ENCODE measurements at places on chromosomes 6 and 20. TPM values are rescaled to one million over a fixed set of nuclear protein-coding genes. Genes with fewer than 3 reads are reported as not detected.

DNA sequence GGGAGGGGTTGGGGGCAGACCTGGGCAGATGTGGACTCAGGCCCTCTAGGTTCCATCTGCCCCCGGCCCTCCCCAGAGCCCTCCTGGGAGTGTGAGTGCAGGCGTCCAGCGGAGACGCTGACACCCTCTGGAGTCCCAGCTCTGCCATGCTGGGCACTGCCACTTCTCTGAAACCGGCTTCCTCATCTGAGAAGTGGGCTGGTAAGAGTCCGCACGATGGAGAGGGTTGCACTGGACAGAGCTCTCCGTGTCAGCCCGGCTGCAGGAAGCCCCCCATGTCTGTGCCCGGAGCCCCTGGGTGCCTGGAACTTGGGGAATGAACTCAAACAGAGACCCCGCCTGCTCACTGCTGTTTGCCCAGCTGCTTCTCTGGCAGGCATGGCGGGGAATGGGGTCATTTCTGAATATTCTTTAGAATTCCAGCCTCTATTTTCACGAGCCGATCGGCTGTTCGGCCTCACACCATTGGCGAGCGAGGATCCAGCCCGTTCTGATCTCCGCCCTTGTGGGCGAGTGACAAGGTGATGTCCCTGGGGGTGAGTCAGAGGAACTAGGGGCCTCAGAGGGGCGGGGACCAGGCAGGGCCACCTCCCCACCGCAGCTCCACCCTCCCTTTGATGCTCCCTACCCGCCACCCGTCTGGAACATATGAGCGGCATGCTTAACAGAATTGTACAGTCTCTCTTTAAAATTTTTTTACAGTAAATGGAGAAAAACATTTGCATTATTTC lies 47.8 kb upstream of the GATA5 start:
- DNase-seq = no peak

DNA sequence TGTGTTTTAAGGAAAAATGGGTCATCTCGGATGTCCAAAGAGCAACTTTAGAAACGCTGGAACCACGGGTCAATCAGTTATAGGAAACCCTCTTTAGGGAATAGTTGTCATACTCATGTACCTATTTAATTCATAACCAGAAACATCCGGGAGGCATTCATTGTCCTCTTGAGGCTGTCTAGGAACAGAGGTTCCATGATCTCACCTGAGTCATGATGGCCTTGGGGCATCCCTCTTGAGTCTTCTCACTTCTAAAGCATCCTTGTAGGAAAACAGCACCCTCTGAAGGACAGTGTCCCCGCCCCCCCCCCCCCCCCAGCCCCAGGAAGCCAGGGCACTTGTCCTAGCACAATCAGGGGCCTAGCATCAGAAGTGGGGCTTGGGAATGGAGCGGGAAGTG lies 46.3 kb upstream of the CDH4 start:
- DNase-seq = no peak

GRCh38 chr6:111711476-111711875 lies 105.8 kb upstream of the TRAF3IP2 start:
- peak; percentile 29 for DNase-seq

DNA sequence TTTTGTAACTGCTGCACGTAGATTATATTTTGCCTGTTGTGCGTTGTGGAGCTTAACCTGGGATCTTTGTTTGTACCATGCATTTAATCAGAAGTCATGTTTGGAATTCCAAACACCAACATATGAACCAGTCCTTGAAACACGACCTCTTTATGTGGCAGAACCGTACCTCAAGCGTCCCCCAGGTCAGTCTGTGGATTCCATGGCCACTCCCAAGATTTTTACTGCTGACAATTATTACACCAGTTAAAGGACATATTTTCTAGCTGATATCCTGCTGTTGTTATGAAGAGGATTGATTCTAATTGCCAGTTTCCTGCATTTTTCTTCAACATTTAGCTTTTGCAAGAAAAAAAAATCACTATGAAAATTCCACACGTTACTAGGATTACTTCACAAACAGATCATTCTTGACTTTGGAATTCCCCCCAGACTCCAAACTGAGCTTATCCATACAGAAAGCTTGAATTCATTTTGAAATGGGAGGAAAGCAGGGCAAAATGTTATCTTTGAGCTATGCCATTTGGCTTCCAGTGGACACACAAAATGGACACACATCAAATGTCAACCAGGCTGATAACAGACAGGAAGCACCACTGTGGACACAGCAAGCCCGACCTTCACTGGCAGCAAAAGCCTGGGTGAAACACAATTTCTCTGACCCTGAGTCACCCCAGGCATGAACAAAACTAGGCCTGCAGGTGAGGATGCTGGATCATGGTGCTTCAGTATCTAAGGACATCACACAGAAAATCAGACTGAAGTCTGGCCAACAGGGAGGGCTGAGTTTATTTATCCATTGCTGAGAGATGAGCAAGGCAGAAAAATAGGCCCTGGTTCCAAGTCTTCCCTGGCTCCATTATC lies 542.9 kb upstream of the JAG1 start:
- no peak for DNase-seq

DNA sequence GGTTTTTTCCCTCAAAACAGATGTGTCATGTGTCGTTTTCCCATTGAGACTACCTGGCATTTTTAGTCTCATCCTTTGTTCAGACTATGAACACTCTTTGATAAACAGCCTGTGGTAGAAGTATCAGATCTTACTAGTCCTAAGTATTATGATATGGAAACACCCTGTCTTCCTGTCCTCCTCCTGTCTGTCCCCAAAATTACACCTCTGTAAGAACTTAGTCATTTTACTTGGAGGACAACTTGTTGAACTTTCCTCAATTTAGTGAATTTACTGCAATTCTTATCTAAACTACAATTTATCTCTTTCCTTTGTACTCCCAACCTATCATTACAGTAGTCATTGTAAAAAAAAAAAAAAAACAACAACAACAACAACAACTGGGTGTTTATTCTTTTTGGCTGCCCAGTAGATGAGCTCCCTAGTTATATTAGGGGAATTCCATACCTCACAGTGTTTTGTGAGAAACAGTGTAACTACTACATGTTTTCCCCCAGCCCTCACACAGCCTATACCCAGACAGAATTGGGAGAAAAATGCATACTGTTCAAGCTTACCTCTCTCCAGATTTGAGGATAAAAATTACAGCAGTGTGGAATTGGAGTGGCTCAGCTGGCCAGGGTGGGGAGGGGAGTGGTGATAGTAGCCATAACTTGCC lies 18.5 kb upstream of the ERVFRD-1 start:
- no peak for DNase-seq

DNA sequence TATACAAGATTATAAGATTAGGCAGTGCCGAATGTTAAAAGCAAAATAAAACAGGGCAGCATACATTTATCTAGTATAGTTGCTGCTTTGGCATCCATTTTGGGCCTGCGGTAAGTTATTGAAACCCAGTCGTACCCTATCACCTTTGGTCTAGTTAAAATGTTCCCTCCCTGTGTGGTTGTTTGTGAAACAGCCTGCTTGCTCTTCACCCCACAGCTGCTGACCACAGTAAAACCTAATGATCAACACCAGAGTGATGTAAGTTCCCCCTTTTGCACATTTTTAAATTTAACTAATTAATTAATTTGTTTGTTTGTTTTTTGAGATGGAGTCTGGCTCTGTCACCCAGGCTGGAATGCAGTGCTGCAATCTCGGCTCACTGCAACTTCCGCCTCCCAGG lies 50.3 kb upstream of the TXNDC5 start:
- no peak for DNase-seq

- no peak for DNase-seq
Measured at GRCh38 chr6:89775150-89775549, 44.4 kb downstream of the MDN1 start.

DNA sequence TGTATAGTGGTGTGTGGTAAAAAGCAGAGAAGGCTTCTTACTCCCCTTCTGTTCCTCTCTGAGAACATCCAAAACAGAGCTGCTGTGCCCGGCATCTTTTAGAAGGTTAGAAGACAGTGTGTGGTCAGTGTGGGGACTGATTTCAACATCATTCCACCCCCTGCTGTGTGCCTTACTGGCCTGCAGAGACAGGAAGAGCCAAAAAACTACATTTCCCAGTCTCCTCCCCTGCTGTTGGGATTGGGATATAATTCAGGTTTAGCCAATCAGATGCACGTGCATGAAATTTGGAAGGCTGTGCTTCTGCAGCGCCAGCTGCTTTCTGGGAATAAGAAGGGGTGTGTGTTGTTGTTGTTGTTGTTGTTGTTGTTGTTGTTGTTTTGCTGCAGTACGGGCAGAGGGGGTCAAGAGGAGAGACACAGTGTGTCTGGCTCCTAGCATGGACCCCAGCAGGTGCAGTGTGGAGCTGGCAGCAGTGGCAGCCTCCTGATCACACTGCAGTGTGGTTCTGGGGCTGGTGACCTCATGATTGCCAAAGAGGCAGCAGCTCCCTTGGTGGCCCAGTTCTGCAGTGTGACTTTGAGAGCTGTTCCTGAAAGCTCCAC lies 74.7 kb downstream of the MRPL14 start:
- DNase-seq = peak; percentile 70

GRCh38 chr20:39576771-39577170 lies 614.6 kb downstream of the DHX35 start:
- no peak for DNase-seq

DNA sequence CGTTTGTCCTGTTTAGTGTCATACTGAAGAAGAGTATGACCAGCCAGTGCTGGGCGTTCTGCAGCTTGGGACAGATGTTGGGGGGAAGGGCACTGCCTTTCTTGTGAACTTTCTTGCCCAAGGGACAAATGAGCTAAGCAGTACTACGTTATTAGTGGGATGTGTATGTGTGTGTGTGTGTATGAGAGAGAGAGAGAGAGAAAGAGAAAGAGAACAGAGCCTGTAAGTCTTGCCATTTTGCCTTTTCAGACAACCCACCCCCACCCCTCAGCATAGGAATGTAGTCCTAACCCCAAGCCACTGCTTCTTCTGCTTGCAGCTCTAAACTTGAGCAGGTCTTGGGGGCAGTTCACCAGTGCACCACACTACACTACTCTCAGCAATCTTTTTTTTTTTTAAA lies 45.5 kb downstream of the E2F3 start:
- no peak for DNase-seq

GRCh38 chr20:59515013-59515905 lies 89.1 kb upstream of the PHACTR3 start:
- DNase-seq = peak; percentile 88

GRCh38 chr6:12601881-12602280 lies 114.7 kb upstream of the PHACTR1 start:
- DNase-seq = no peak

DNA sequence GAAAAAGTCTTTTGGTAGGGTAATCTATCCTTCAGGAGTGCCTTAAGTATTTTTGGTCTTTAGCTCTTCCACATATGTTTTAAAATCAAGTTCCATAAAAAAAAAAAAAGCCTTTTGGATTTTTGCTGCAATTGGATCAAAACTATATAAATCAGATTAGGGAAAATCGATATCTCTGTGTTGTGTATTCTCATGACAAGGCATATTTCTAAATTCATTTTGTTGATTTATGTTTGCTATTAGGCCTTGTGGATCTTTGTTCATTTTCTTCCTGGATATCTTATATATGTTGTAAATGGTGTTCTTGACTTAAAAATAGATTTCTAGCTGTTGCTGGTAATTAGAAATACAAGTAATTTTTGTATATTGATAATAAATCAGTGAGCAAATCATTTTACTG lies 8.8 kb downstream of the HSF2 start:
- DNase-seq = no peak

The BPIFA1 gene
- total RNA-seq = not detected

The LZTS3 gene
- 5.2 TPM for total RNA-seq

The EDN3 gene
- total RNA-seq = not detected

The HUS1B gene
- total RNA-seq = 0.56 TPM

The RTN4IP1 gene
- total RNA-seq = 9.3 TPM

The ADGRB3 gene
- 3.8 TPM for total RNA-seq

The GSTA3 gene
- total RNA-seq = not detected

Data from SK-MEL-5 (cell line).